ENCODE measurements at places on chromosomes 4 and X.

GRCh38 chr4:153223930-153224329 is 19.7 kb downstream of the TRIM2 start:
- DNase-seq = no peak

DNA sequence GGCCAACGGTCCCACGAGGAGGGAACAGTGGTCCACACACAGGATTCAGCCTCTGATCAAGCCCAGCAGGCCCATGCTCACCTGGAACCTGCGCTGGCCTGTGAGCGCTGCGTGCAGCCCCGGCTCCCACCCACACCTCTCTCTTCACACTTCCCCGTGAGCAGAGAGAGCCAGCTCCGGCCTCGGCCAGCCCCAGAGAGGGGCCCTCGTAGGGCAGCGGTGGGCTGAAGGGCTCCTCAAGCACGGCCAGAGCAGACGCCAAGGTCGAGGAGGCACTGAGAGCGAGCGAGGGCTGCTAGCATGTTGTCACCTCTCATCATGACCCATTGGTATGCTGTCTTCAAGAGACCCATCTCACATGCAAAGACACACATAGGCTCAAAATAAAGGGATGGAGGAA is 83.0 kb upstream of the FMR1 start:
- no peak for DNase-seq

DNA sequence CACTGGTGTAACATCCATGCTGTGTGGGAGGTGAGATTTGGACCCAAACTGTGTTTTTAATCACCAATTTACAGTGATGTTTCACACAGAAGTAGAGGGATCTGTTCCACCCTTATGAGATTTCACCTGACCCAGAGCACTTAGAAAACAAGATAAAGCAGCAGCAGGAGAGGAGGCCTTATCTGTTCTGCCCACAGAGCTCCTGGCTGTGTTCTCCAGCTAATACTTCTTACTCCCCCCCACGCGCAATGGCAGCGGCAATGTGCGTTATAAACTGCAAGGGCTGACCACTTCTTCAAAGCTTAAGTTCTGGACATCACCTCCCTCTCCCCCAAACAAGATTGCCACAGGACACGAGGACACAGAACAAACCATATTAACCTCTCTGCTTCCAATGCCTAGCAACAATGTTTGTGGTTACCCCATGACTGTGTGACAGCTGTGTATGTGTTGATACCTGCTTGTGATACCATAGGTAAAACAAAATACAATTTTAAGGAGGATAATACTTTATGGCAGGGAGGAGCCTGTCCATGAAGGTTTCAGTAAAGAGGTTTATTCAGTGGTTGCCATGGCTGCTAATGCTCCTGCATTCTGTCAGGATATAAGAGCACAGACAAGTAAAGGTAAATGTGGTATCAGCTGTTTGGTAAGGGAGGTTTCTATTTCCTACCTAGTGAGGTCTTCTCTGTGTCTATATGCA is 210.0 kb downstream of the SOWAHB start:
- peak; percentile 50 for DNase-seq

GRCh38 chr4:3525532-3526430 is 6.4 kb downstream of the LRPAP1 start:
- no peak for DNase-seq

- peak; percentile 74 for DNase-seq
Observed at GRCh38 chr4:20983763-20984575, 283.7 kb downstream of the PACRGL start.

GRCh38 chr4:137082061-137082460 is 450.2 kb downstream of the PCDH18 start:
- DNase-seq = no peak

DNA sequence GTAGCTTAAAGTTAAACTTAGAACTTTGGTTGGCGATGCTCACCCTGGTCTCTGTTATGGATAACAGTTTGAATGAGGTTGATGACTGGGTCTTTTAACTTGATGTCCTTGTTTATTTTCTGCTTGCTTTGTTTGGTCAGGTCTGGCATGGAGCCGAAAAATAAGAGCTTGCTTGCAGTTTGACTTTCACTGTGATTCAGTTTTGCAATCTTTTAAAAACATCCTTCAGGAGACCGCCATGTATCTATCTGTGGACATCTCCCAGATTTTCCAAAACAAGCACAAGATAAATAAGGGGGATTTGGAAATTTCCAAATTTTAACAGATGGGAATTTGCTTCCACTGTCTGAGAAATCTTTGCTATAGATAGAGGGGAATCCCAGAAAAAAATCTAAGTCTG is 246.7 kb downstream of the PALLD start:
- peak; percentile 43 for DNase-seq

DNA sequence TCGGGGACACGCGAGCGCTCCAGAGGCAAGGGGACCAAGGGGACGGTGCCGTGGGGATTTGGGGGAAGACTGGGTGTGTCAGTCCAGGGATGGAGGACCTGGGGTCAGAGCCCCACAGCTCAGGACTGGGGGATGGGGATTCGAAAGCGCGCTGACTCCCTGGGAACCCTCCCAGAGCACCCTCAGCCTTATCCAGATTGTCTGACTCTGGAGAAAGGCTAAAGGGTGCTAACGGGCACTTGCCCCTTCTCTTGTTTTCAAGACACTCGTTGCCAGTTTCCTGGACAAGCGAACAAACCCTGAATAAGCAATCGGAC is 1.1 kb downstream of the DOCK11 start:
- no peak for DNase-seq

- no peak for DNase-seq
Observed at GRCh38 chrX:115562480-115562847, 1.5 kb downstream of the PLS3 start.

GRCh38 chrX:123648028-123648810 is 84.6 kb downstream of the THOC2 start:
- DNase-seq = peak; percentile 23

GRCh38 chrX:131650637-131651410 is 107.0 kb downstream of the OR13H1 start:
- DNase-seq = no peak

- DNase-seq = no peak
Observed at GRCh38 chr4:100799761-100800539, 282.1 kb upstream of the EMCN start.

Measured in COR-L47 (cell line).